ENCODE measurements at places on chromosomes 6 and 20.

GRCh38 chr6:37068356-37069270 lies 63.2 kb downstream of the FGD2 start:
- DNase-seq: no peak

- no peak for DNase-seq
Measured at GRCh38 chr6:168133168-168133561, 54.2 kb upstream of the FRMD1 start.

- DNase-seq: no peak
Measured at GRCh38 chr6:137283940-137284810, 65.0 kb upstream of the IFNGR1 start.

DNA sequence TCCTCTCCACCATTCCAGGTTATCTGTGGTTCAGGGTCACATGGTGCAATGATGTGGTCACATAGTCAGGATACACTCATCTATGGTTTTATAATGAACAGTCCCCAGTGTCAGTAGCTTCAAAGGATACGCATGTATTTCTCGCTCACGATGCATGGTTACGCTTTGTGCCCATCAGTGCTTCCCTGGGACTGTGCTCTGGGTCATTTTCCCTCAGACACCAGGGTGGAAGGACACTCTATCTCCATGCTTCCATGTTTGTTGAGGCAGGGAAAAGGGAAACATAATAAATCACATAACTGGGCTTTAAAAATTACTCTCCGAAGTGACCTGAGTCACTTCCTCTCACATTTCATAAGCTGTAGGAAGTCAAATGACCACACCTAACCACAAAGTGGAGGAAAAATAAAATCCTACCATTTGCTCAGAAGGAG lies 394.8 kb upstream of the NOX3 start:
- no peak for DNase-seq

- DNase-seq: no peak
Measured at GRCh38 chr6:166687070-166687878, 60.2 kb upstream of the RPS6KA2 start.

GRCh38 chr20:44720997-44721784 lies 6.0 kb downstream of the CCN5 start:
- DNase-seq: no peak

GRCh38 chr6:169824848-169825557 lies 73.6 kb downstream of the ERMARD start:
- DNase-seq: no peak

DNA sequence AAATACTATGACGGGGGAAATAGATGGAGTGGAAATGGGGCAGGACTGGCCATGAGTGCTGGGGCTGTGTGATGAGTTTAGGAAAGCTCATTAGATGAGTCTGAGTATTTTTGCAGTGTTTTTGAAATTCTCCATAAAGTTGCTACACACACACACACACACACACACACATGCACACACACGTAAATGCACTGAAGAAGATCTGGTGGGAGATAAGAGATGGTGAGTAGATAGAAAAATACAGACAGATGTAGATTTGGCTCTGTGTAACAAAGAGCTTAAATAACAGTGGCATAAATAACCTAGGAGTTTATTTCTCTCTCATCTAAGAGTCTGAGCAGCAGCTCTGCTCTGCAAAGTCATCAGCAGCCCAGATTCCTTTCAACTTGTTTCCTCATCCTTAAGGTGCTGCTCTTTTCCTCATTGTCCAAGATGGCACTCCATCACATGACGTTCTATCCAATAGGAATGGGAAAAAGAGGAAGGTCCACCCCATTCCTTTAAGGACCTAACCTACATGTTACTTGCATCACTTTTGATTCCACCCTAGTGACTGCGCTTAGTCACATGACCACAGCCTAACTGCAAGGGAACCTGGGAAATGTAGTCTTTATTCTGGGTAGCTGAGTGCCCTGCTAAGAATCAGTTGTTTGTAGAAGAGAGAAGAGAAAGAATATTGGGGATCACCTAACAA lies 76.4 kb downstream of the EYA2 start:
- DNase-seq: no peak

GRCh38 chr6:110951986-110952794 lies 6.3 kb upstream of the GTF3C6 start:
- no peak for DNase-seq

DNA sequence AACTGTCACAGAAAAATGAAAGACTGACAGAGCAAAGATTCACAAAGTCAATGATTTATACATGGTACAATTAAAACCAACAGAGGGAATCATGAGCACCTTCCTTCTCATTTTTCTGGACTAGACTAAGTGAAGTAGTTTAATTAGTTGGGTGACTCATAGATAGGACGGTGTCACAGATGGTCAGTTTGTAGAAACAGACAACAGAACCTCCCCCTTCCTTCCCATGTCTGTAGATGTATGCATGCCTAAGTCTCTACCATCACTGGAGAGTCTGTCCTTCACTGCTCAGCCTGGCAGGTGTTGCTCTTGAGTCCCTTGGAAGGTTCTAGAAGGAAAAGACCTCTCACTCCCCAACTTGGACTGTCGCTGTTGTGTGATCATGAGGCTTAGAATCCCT lies 75.4 kb upstream of the EEF1E1 start:
- DNase-seq: no peak

- no peak for DNase-seq
Measured at GRCh38 chr20:64112691-64113443, 5.5 kb upstream of the NPBWR2 start.

GRCh38 chr6:168071620-168072019 lies 7.4 kb downstream of the FRMD1 start:
- no peak for DNase-seq

GRCh38 chr6:107853230-107853629 lies 29.1 kb upstream of the SCML4 start:
- DNase-seq: no peak
